ENCODE measurements at places on chromosomes 7 and 10. TPM values are rescaled to one million over a fixed set of nuclear protein-coding genes. Genes with fewer than 3 reads are reported as not detected.

DNA sequence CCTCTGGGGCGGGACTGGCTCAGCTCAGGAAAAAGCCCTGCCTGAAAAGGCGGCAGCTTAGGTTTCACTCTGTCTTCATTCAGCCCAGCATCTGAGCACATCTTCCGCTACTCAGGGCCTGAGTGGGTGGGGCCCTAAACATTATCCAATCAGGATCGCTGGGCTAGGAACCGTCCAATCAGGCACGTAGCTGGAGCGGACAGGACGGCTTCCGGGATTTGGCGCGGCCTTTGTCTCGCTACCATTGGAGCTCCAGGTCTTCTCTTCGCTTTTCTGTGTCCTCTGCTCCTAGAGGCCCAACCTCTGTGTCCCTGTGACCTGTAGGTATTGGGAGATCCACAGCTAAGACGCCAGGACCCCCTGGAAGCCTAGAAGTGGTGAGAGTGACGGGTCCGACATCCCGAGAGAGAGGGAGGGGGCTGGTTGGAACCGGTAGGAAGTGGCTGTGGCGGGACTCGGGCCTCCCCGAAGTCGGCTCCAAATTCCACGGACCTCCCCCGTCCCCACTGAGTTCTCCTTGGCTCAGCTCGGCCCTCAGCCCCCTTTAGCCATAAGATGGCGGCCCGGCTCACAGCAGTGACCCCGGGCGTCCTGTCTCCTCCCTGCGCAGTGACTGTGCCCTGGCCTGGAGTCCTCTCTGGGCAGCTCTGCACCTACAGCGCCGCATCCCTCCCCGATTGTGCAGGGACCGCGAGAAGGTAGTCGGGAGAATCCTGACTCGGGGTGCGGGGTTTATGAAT is 99.1 kb downstream of the ZNF680 start:
- peak; percentile 79 for DNase-seq

DNA sequence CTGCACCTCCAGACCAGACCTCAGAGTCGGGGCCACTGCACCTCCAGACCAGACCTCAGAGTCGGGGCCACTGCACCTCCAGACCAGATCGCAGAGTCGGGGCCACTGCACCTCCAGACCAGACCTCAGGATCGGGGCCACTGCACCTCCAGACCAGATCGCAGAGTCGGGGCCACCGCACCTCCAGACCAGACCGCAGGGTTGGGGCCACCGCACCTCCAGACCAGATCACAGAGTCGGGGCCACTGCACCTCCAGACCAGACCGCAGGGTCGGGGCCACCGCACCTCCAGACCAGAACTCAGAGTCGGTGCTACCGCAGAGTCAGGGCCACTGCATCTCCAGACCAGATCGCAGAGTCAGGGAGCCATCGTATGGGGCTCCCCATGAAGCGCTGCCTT is 105.9 kb downstream of the ACTR3B start:
- no peak for DNase-seq

GRCh38 chr7:335358-336148 is 45.6 kb downstream of the FOXL3 start:
- DNase-seq, result no peak

- no peak for DNase-seq
These were observed 125.6 kb downstream of the CELF2 start for GRCh38 chr10:11143242-11143641.

Gene OGDHL
- total RNA-seq, result not detected

Gene METTL27
- 10.6 TPM for total RNA-seq

Gene SLC26A5
- 0.48 TPM for total RNA-seq
